ENCODE measurements at places on chromosomes 4 and X. TPM values are rescaled to one million over a fixed set of nuclear protein-coding genes. Genes with fewer than 3 reads are reported as not detected.

Gene PNMA6F
- not detected for total RNA-seq

Gene MAGEA8
- total RNA-seq = not detected

- no peak for DNase-seq
These were observed 102.9 kb downstream of the KCNIP4 start for GRCh38 chr4:21845663-21846062.

DNA sequence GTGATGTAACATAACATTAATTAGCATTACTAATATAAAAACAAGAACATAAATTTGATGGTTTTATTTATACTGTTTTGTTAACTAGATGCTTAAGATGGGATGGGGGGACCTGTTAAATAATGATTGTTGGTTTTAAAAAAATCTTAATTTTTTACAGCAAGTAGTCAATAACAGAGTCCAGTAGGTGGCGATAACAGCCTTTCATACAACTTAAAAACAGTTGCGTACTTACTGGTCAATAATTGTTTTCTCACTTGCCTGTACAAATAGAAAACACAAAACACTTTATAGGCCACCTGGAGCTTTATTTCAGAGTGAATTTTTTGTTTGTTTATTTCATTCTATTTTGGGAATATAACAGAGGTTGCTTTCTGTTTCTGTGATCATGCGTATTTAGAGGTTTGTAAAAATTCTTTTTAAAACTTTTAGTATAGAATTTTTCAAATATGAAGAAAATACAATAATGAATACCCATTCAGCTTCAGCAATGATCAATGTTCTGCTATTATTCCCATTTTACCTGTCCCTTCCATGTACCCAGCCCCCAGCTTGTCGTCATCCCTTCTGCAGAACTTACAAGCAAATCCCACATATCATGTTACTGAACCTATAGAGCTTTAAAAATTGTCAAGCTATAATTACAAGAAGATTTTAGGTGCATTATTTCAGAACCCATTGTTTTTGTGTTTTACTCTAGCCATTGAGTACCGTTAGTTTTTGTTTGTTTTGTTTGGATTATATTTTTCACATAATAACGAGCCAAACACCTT lies 97.1 kb downstream of the MRPL1 start:
- no peak for DNase-seq

GRCh38 chrX:152245213-152245612 lies 106.8 kb upstream of the MAGEA10 start:
- DNase-seq = no peak
